Progenitor cell of endocrine pancreas (in vitro differentiated cells): ENCODE measurements at places on chromosomes 4 and X.

DNA sequence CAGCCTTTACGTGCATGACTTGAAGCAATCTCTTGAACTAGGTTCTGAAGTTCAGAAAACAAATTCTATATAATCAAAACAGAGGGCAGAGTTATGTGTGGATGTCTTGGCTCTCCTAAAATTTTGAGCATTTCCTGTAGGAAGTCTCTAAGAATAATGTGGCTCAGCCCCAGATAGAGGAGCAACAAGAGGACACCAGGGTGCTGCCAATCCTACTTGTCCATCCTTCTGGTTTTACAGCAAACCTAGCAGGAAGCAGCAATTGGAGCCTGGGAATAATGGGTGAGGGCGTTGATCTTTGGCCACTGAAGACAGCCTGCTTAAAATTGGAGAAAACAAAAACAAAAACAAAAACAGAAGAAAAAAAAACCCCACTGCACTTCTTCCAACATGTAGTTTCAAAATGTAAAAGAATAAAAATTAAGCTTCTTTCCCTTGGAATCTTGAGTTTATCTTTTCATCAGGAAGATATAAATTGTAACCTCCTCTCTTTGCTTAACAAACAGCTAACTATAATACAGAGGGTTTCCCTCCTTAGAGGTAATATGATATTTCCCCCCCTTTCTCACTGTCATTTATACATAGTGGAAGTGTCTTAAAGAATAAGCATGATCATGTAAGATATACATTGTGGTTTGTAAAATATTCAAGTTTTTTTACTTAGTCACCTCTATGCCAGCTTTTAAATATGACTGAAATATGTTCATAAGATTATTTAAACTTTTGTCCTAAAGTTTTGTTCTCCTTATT is 130.6 kb downstream of the FBXO8 start:
- DNase-seq: no peak

DNA sequence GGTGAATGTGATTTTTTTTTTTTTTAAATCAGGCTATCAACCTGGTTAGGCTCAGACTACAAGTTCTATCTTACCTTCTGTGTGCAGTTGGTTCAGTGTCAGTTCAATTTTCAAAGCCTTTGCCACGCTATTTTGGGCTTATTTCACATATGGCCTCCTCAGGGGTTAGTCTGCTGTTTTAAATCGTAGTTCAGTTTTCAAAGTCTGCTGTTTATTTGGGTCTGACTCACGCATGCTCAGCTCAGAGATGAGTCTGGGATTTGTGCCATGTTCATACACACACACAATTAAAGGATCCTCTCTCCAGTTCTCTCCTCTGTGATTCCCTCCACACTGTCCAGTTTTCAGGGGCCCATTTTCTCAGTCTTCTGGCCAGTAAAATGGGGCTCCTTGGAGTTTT is 32.3 kb upstream of the ZFX start:
- DNase-seq: no peak

DNA sequence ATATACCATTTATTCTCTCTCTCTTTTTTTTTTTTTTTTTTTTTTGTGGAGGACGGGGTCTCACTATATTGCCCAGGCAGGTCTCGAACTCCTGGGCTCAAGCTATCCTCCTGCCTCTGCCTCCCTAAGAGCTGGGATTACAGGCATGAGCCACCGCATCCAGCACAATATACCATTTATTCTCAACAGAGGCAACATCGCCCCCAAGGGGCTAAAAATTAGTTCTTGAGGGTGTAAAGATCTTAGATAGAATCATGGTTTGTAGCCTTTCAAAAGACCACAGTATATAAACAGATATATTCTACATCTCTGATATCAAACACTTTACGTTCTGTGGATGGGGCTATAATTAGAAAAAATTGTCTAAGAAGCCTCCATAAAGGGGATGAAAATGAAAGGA is 39.8 kb upstream of the TCEAL2 start:
- no peak for DNase-seq

GRCh38 chr4:145058256-145058655 is 39.7 kb downstream of the ANAPC10 start:
- no peak for DNase-seq

DNA sequence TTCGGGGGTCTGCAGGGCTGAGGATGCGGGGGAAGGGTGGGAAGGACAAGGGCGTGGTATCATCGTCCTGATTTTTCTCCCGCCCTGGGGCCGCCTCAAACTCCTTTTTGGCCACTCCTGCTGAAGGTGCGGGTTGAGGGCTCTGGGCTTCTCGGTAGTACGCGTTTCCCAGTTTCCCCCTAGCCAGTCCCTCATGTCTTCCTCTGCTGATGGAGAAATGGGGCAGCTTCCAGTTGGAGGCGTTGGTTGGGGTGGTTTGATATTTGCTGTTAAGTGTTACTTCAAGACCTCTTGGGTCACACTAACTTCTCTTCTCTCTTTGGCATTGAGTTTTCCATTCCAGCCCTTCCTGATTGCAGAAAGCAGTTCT is 482 bp downstream of the GSTCD start:
- DNase-seq: no peak

- no peak for DNase-seq
Measured at GRCh38 chr4:15913631-15913970, 24.9 kb downstream of the FGFBP1 start.

GRCh38 chr4:37188100-37188499 is 56.4 kb upstream of the NWD2 start:
- no peak for DNase-seq

DNA sequence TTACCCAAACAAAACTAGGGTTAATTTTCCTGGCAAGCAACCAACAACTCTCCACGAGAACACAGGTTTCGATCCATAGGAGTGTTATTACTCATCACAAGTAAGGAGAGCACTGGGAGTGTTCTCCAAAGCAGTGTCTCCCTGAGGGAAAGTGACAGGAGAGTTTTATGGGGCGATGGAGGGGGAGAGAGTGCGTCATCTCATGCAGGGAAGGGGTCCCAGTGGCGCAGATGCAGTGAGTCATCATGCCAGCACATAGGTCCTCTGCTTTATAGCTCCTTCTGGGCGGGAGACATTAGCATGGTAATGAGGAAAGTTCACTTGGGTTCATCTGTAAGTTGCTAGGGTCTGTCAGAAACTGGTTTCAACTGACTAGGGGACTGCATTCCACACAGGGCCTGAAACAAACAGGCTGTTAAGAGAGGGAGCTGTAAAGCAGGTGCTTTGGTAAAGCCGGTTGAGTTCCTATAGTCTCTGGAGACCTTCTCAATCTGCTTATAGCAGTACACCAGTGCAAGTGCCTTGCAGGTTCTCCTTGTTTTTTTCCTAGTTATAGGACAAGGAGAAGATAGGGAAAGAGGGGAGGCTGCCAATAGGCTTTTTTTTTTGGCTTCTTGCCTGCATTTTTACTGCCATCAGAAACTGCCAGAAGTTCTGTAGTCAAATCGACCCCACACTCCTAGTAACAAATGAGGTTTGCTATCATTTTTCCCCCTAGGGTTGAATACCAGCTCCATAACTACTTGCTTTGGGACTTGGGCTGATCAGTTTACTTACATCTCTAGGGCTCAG is 12.8 kb upstream of the BOD1L1 start:
- no peak for DNase-seq

DNA sequence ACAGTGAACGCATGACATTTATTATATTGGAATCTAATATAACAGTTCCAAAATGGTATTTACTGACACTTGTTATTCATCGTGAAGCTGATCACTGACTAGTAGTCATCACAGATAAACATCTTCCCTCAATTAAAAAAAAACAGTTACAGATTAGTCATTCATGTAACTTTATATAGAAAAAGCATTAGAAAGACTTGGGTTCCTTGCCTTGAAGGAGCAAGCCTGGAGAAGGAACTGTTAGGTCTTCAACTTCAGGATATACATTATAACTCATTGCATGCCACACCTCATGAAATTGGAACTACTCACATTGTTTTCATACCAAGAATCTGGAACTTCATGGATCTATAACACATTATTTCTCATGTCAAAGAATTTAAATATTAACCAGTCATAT is 317.7 kb downstream of the CCSER1 start:
- DNase-seq: no peak

DNA sequence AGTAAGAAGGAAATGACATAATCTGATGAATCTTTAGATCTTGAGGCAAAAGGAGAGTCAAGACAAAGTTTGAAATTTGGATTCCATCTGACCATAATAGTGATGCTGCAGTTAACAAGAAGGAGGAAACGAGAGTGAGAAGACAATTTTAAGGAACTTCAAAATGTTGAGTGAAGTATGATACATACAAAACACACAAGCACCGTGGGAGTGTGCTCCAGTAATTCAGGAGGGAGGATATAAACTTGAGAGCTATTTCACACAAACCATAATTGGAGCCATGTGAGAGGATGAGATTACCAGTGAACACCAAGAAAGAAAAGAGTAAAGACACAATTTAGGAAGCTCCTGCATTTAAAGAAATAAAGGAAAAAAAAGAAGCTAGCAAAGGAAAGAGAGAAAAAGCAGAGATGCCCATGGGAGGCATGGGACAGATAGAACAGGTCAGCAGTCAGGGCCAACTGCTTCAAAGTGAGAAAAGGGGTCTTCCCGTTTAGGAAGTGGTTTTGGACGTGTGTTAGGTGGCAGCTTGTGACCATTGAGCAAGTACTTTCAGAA is 150.7 kb upstream of the SLC7A11 start:
- no peak for DNase-seq

- no peak for DNase-seq
Measured at GRCh38 chr4:101009471-101009870, 337.9 kb downstream of the PPP3CA start.

DNA sequence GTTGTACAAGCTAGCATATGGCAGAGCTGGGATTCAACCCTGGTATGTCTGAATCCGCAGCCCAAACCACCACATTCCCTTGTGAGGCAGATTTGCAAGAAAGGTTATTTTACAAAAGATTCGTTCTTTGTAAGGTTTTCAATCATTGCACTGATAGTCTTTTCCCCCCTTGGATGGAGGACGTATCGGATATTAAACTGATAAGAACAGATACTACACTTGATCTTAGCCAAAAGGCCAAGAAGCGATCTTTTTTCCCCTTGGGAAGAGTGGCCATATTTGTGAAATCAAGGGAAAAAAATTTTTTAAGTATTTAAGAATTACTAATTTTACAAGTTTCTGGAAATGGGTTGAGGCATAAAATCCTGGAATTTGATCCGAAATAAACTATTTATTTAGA is 34.4 kb upstream of the MSMO1 start:
- no peak for DNase-seq

- no peak for DNase-seq
Measured at GRCh38 chr4:55499495-55499894, 47.2 kb downstream of the CLOCK start.

GRCh38 chr4:59629348-59629747 is 1570.8 kb upstream of the ADGRL3 start:
- no peak for DNase-seq

DNA sequence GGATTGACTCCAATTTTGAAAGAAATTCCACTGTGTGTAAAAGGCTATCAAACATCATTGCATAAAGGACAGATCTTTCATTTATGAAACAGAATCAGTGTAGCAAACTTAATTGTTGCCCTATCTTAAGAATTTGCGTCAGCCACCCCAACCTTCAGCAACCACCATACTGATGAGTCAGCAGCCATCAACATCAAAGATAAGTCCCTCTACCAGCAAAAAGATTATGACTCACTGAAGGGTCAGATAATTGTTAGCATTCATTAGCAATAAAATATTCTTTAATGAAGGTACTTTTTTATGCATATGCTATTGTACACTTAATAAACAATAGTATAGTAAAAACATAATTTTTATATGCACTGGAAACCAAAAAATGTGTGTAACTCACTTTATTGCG is 15.8 kb upstream of the GRSF1 start:
- DNase-seq: no peak

- DNase-seq: no peak
Measured at GRCh38 chrX:6002056-6002455, 226.6 kb downstream of the NLGN4X start.

DNA sequence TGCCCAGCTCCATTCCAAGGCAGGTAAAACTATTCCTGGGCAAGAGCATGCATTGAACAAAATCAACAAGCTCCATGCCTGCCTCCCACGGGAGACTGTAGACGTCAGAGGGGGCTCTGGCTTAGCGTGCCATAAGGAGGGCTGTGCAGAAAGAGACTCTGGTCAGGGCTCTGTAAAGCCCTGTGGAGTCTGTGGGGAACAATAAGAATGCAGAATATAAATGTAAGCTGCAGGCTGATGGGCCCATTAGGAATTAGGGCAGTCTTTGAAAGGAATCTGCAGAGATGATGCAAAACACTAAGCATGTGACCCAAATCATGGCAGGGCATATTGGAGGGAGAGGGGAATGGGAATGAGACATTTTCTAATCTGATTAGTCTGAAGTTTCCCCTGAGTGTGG is 170.3 kb downstream of the EFHC2 start:
- no peak for DNase-seq

DNA sequence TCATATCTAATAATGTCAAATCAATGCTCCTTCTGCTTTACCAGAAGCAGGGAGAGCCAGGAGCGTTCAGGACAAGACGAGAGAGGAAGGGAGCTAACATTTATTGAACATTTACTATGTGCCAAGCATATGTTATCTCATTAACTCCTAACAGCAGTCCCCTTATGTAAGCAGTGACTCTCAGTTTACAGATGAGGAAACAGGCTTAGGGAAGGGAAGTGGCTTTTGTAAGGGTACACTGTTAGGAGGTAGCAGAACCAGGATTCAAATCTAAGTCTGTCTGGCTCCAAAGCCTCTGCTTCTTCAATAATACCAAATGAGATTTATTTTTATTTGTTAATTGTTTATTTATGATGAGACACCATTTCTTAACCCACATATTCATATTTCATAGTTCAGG is 2.6 kb upstream of the STARD8 start:
- no peak for DNase-seq

- DNase-seq: no peak
Measured at GRCh38 chr4:171390626-171391025, 422.6 kb upstream of the GALNTL6 start.

DNA sequence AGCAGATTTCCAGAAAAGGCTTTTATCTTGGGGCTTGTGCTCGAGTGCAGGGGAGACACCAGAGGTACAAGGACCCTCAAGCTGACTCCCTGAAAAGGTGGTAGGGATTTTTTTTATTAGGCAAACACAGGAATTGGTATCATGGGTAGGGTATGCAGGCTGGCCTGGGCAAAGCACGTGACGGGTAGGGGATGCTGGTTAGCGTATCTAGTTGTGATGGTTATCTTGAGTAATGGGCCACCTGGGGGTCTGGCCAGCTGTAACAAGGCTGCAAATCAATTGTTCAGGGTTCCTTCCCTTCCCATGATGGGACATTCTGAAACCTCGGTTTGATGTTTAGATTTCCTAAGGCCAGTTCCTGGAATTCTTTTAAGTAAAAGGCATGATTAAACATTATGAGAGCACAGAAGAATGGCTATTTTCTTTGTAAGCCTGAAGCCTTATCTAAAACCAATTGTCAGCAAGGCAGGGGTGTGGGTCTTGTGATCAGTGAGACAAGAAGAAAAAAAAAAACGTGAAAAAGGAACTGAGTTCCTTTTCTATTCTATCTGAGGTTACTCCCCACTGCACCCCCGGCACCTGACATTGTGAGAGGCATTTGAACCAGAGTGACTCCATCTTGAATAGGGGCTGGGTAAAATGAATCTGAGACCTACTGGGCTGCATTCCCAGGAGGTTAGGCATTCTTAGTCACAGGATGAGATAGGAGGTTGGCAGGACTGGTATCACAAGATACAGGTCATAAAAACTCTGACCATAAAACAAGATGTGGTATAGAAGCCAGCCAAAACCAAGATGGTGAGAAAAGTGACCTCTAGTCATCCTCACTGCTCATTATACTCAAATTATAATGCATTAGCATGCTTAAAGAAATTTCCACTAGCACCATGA is 64.2 kb upstream of the S100G start:
- no peak for DNase-seq

GRCh38 chr4:149062997-149063396 is 620.8 kb upstream of the NR3C2 start:
- DNase-seq: no peak
